GM12878 (cell line): ENCODE measurements at places on chromosomes 3 and 15. TPM values are rescaled to one million over a fixed set of nuclear protein-coding genes. Genes with fewer than 3 reads are reported as not detected.
A peak's percentile ranks its signal among the peaks of the same experiment; 100 is the strongest.

GRCh38 chr3:104519468-104520227 lies 847.1 kb upstream of the ALCAM start:
- H3K4me3 ChIP-seq: peak overlapping the region; percentile 55
- peaks cover 19% of the 10 kb centered on the region for H3K4me1 ChIP-seq
- no peak for DNase-seq

The GLDN gene
- total RNA-seq: 0.13 TPM in 1 of 2 replicates, not detected in the other

DNA sequence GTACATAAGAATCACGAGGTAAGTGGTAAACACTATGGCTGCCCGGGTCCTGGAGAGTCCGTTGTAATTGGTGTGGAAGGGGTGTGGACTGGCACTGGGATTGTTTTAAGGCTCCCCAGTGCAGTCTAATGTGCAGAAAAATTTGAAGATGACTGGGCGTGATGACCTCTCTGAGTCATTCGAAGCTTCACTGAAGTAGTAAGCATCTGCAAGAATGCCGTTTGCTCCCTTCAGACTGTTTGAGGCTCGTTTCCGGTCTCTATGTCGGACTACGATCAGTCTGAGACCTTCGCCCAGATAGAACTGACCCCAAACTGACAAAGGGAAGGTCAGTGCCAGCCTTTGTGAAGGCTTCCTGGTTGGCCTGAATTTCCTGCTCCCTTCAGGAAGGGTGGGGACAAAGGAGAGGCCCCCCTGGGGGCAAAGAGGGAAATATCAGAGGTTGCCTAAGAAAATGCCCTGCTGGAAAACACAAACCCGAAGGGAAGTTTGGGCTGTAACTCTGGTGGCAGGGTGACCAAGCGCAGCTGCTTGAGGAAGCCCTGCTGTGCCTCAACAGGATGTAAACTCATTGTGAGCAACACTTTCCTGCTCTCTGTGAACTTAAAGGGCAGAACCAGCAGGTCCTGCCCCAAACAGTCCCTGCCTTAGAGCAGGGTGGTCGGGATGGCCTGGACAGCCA lies 34.6 kb downstream of the BTD start:
- peaks cover 38% of the 10 kb centered on the region for H3K4me1 ChIP-seq
- no peaks in the 10 kb centered on the region for H3K36me3 ChIP-seq
- peak overlapping the region; percentile 74 for H3K27ac ChIP-seq
- no peak overlapping the region for H3K4me3 ChIP-seq

The TICRR gene
- 18.8 and 21.5 TPM in 2 replicates for total RNA-seq

The MCF2L2 gene
- 1.6 and 2.2 TPM in 2 replicates for total RNA-seq

DNA sequence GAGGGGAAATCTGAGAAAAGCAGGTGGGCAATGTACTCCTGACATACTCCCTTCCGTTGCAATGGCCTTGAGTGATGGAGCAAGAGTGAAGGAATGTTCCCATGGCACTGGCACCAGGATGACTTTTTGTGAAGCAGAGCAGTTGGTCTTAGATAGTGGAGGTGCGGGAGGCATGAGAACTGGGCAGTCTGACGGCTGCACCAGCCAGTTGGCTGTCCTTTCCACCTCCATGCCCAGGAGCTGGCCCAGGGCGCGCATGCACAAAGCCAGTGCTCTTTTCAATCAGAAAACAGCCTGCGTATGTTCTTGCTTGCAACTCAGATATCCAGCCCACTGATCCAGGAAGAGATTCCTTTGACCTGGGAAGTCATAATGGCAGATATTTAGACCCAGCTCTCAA lies 136.8 kb downstream of the PGPEP1L start:
- no peak for DNase-seq
- H3K4me1 ChIP-seq: peaks cover 5% of the 10 kb centered on the region; the same call in 1 of the 2 replicates
- no peaks in the 10 kb centered on the region for H3K36me3 ChIP-seq
- H3K4me3 ChIP-seq: no peak overlapping the region

The TCAIM gene
- total RNA-seq: 11.2 and 15.1 TPM in 2 replicates

- H3K27ac ChIP-seq: no peak overlapping the region
- H3K4me3 ChIP-seq: no peak overlapping the region
- no peaks in the 10 kb centered on the region for H3K4me1 ChIP-seq
- no peaks in the 10 kb centered on the region for H3K27me3 ChIP-seq
These were observed 45.7 kb downstream of the PDHB start for GRCh38 chr3:58387650-58388546.

DNA sequence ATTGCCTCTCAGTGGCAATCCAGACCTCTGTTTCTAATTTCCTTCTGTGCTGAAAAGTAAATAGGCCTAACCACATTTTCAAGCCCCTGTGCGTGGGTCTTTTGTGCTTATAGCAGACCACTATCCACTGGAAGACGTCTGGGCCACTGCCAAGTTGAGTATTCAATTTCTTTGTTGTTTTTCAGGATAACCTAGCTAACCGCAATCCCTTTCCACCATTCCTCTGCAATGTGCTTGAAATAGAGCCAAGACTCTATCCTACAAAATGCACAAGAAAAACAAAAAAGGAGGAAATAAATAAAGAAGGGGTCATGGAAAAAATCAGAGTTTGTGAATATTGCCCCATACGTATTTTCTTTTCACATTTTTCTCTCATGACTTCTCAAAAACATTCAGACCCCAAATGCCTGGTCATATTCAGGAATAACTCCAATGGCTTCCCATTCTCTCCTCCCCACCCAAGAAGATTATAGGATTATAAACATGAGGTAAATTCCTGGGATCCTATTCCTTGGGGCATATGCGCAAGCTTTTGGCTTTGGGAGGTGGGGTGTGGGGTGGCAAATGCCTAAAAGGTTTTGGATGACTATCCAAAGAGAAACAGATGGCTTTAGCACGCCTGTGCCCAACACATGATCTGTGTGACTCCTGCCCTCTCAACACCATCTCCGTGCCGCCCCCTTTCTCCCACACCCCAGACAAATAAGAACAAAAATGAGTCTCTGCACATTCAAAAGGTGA lies 217.9 kb upstream of the THBS1 start:
- H3K4me1 ChIP-seq: no peaks in the 10 kb centered on the region
- no peaks in the 10 kb centered on the region for H3K27me3 ChIP-seq
- no peak overlapping the region for H3K4me3 ChIP-seq
- no peak overlapping the region for H3K27ac ChIP-seq
- DNase-seq: no peak

GRCh38 chr3:78645628-78646310 lies 1122.0 kb downstream of the ROBO1 start:
- no peaks in the 10 kb centered on the region for H3K36me3 ChIP-seq
- DNase-seq: peak; percentile 39
- H3K4me3 ChIP-seq: no peak overlapping the region
- no peaks in the 10 kb centered on the region for H3K4me1 ChIP-seq
- no peaks in the 10 kb centered on the region for H3K27me3 ChIP-seq

- H3K36me3 ChIP-seq: no peaks in the 10 kb centered on the region
- DNase-seq: no peak
- peaks cover 10% of the 10 kb centered on the region for H3K27me3 ChIP-seq
- no peaks in the 10 kb centered on the region for H3K4me1 ChIP-seq
- no peak overlapping the region for H3K27ac ChIP-seq
- no peak overlapping the region for H3K4me3 ChIP-seq
These were observed 2.8 kb downstream of the LRRN1 start for GRCh38 chr3:3802046-3802445.

The TNFSF10 gene
- 2.9 and 3.8 TPM in 2 replicates for total RNA-seq

- no peak within 1 kb of the TSS for H3K4me3 ChIP-seq
- no peak for DNase-seq
- H3K36me3 ChIP-seq: no peaks in the 10 kb centered on the region
These were observed at the start of gene SMCO1 for GRCh38 chr3:196514913-196515621. SMCO1 (minus strand) TSS chr3:196515346; CDS start chr3:196515209, 137 bp downstream.

DNA sequence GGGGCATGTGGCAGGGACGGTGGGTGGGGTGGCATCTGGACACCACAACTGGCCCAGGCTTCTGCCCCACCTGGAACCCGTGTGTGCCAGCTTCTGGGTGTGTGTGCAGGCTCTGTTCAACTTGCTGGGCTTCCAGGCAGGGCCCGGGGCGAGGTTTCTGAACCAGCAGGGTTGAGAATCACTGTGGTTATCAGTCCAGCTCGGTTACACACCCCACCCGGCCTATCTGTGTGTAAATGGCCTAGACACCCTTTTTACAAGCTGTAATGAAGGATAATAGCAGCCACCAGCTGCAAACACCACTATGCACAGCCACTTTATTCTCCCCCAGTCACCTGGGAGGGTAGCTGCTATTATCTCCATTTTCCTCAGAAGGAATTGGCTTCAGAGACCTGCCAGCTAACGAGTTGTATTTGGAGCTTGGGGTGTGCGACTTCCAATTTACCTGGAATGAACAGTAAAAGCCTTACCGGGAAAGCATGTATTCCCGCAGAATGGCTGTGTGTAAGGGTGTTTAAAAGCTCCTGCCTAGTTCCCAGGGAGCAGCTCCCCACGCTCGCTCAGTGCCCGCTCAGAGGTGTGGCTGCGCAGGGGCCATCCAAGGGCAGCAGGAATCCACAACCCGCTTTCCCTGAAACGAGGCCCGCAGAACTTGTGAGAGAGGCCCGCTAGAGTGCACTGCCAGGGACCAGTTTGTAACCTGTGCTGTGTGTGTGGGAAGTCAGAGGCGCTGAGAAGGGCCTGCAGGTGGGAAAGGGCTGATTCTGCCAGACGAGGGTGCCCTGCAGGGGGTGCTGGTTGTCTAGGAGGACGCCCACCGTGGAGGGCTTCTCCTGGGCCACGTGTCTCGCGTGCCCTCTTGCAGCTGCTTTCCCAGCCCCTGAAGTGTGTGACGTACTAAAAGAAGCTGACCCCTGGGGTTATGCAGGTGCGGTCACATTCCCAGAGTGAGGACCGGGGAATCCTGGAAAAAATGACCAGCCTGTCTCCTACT lies 83.5 kb downstream of the C3orf70 start:
- no peaks in the 10 kb centered on the region for H3K27me3 ChIP-seq
- H3K36me3 ChIP-seq: no peaks in the 10 kb centered on the region
- H3K27ac ChIP-seq: no peak overlapping the region

GRCh38 chr3:56758539-56758981 lies 43.2 kb downstream of the ARHGEF3 start:
- peak overlapping the region; percentile 62 for H3K27ac ChIP-seq
- H3K27me3 ChIP-seq: no peaks in the 10 kb centered on the region
- peak; percentile 87 for DNase-seq
- H3K4me3 ChIP-seq: peak overlapping the region; percentile 49; the same call in 1 of the 2 replicates
- peaks cover 42% of the 10 kb centered on the region for H3K4me1 ChIP-seq
- peaks cover 4% of the 10 kb centered on the region for H3K36me3 ChIP-seq

GRCh38 chr3:118938183-118938961 lies 96.3 kb downstream of the IGSF11 start:
- H3K27ac ChIP-seq: no peak overlapping the region
- no peak overlapping the region for H3K4me3 ChIP-seq

GRCh38 chr3:72982609-72983366 lies 13.8 kb upstream of the PPP4R2 start:
- H3K36me3 ChIP-seq: no peaks in the 10 kb centered on the region
- no peaks in the 10 kb centered on the region for H3K27me3 ChIP-seq
- no peak overlapping the region for H3K27ac ChIP-seq
- DNase-seq: no peak
- H3K4me1 ChIP-seq: no peaks in the 10 kb centered on the region

The ACKR4 gene
- total RNA-seq: 0.10 TPM in 1 of 2 replicates, not detected in the other

DNA sequence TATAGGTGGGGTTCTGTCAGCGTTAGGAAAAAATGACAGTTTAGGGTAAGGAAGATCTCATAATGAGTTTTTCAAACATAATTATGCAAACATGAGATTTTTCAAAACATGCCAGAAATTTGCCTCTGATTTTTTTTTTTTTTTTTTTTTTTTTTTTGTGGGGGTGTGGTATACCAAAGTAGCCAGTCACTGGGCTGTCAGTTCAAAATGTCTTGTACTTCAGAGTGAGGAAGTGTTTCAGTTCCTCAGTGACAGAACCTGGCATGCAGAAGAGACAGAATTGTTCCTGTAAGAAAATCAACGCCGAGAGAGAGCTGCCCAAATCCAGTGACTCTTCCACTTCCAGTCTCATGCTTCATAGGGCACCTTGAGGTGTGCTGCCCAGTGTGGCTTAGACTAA lies 9.7 kb downstream of the NCBP2 start:
- peaks cover 20% of the 10 kb centered on the region for H3K36me3 ChIP-seq
- H3K4me1 ChIP-seq: peaks cover 17% of the 10 kb centered on the region; the same call in 1 of the 2 replicates
- no peaks in the 10 kb centered on the region for H3K27me3 ChIP-seq
- peak overlapping the region; percentile 65; the same call in 1 of the 2 replicates for H3K27ac ChIP-seq
- DNase-seq: no peak

GRCh38 chr15:88631464-88632028 lies 7.3 kb upstream of the ISG20 start:
- DNase-seq: no peak
- no peak overlapping the region for H3K4me3 ChIP-seq
- no peaks in the 10 kb centered on the region for H3K27me3 ChIP-seq
- H3K27ac ChIP-seq: no peak overlapping the region
- peaks cover 61% of the 10 kb centered on the region for H3K4me1 ChIP-seq
- H3K36me3 ChIP-seq: peaks cover 27% of the 10 kb centered on the region

GRCh38 chr3:115388166-115388565 lies 235.1 kb upstream of the GAP43 start:
- no peaks in the 10 kb centered on the region for H3K4me1 ChIP-seq
- no peak overlapping the region for H3K27ac ChIP-seq
- no peaks in the 10 kb centered on the region; the same call in 1 of the 2 replicates for H3K27me3 ChIP-seq
- no peak overlapping the region for H3K4me3 ChIP-seq

- peaks cover 12% of the 10 kb centered on the region for H3K4me1 ChIP-seq
- no peaks in the 10 kb centered on the region for H3K27me3 ChIP-seq
These were observed 43.6 kb downstream of the PDIA5 start for GRCh38 chr3:123110282-123110975.

DNA sequence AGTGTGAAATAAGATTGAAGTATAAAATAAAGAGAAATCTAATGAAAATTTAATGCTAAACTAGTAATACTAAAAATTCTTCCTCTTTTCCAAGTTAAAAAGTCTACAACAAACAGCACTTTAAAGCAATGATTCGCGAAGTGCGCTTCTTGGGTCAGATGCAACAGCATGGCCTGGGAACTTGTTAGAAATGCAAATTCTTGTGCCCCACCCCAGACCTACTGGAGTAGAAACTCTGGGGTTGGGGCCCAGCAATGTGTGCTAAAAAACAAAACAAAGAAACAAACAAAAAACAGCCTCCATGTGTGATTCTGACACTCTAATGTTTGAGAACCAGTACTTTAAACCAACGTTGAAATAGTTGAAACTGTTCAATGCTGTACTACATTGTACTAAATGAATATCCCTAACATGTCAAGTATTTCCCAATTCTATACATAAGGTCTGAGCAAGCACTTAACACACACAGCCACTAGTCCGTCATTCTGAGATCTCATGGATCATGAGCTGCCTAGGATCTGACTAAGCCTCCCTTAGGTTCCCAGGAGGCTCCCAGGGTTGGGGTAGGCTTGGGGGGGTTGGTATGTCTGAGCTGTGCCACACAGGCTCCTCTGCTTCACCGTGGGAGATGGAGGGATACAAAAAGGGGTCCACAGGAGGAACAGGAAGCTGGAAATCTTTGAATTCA lies 6.1 kb downstream of the RASGRP1 start:
- 0 out of 2 replicates have a peak, but pooled peaks cover 3% of the 10 kb centered on the region for H3K36me3 ChIP-seq
- H3K4me1 ChIP-seq: peaks cover 76% of the 10 kb centered on the region
- H3K27ac ChIP-seq: peak overlapping the region; percentile 72
- peak overlapping the region; percentile 75; the same call in 1 of the 2 replicates for H3K4me3 ChIP-seq
- no peaks in the 10 kb centered on the region for H3K27me3 ChIP-seq

DNA sequence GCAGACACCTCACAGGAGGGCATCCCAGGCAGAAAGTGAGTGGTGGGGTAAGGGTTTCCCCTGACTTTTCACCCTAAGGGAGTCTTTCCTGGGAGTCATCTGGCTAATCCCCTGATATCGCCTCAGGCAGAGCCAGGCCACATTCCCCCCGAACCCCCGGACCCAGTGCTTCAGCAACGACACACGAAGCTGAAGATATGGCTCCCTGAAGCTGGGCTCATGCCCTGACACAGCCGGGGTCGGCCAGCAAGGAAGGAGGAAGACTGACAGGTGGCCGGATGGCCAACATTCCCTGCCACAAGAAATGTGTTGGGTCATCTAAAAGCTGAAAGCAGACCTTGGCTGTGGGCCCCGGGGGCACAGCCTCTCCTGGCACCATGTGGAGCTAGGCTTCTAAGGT lies 14.4 kb downstream of the CHST13 start:
- no peaks in the 10 kb centered on the region for H3K36me3 ChIP-seq
- no peaks in the 10 kb centered on the region for H3K4me1 ChIP-seq
- no peaks in the 10 kb centered on the region; the same call in none of the 2 replicates for H3K27me3 ChIP-seq
- H3K27ac ChIP-seq: no peak overlapping the region
- no peak for DNase-seq

The DUOX2 gene
- total RNA-seq: 0.05 and 0.16 TPM in 2 replicates
